ENCODE measurements at places on chromosomes 12 and 14.

GRCh38 chr12:12072064-12072760 lies 1.5 kb downstream of the BCL2L14 start:
- no peaks in the 10 kb centered on the region for H3K36me3 ChIP-seq
- H3K4me1 ChIP-seq, result no peaks in the 10 kb centered on the region
- DNase-seq, result no peak
- H3K4me3 ChIP-seq, result no peak overlapping the region

DNA sequence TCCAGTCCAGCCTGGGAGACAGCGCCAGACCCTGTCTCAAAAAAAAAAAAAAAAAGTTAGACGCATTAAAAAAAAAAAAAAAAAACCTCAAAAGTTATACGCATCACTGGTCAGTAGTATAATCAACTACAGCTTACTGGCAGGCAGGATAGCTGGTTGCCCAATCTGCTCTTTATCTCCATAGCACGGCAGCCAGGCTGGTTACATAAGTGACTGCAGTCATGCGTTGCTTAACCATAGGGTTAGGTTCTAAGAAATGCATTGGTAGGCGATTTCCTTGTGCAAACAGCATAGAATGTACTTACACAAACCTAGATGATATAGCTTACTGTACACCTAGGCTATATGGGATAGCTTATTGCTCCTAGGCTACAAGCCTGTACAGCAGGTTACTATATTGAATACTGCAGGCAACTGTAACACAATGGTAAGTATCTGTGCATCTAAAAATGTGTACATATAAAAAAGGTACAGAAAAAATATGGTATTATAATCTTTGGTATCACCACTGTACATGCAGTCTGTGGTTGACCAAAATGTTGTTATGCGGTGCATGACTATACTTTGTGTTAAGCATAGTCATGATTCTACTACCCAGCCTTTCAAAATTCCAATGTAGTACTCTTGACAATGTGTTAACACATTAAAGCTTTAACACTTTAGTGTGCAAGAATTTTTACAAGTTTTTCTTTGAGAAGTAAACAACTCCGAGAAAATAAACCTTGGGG lies 8.1 kb downstream of the L2HGDH start:
- no peaks in the 10 kb centered on the region for H3K4me1 ChIP-seq
- no peaks in the 10 kb centered on the region for H3K36me3 ChIP-seq
- H3K27ac ChIP-seq, result no peak overlapping the region
- H3K27me3 ChIP-seq, result no peaks in the 10 kb centered on the region
- no peak overlapping the region for H3K4me3 ChIP-seq

DNA sequence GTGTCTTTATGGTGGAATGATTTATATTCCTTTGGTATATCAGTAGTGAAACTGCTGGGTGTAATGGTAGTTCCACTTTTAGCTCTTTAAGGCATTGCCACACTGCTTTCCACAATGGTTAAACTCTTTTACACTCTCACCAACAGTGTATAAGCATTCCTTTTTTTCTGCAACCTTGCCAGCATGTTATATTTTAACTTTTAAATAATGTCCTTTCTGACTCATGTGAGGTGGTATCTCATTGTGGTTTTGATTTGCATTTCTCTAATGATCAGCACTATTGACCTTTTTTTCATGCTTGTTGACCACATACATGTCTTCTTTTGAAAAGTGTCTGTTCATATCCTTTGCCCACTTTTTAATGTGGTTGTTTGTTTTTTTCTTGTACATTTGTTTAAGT lies 142.5 kb downstream of the MSRB3 start:
- H3K27me3 ChIP-seq, result no peaks in the 10 kb centered on the region
- H3K4me3 ChIP-seq, result no peak overlapping the region
- DNase-seq, result no peak
- H3K4me1 ChIP-seq, result no peaks in the 10 kb centered on the region
- H3K27ac ChIP-seq, result no peak overlapping the region
- peaks cover 42% of the 10 kb centered on the region for H3K36me3 ChIP-seq

DNA sequence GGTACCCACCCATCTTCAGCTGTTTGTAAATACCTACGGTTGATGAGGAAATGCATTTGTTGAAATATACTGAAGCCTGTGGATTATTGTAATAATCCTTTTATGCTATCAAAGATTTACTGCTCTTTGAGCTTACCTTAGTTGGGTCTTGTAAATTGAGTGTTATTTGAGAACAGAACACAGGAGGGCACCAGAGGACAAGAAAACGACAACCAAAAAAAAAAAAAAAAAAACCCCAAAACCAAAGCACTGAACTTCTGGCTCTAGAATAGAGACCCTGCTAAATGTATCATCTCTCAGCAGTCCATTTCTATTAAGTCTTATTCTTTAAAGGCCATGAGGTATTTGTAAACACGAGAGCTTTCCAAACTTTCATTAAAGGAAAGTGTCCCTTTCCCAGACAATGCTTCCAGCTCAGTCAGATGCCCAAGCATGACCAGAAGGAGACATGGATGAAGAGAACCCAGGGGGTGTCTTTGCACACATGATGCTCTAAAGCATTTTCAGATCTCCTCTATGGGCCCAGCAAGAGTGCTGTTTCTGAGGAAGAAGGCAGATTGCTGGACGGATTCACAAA lies 763.9 kb downstream of the NRXN3 start:
- H3K36me3 ChIP-seq, result no peaks in the 10 kb centered on the region
- no peaks in the 10 kb centered on the region for H3K27me3 ChIP-seq
- DNase-seq, result no peak

DNA sequence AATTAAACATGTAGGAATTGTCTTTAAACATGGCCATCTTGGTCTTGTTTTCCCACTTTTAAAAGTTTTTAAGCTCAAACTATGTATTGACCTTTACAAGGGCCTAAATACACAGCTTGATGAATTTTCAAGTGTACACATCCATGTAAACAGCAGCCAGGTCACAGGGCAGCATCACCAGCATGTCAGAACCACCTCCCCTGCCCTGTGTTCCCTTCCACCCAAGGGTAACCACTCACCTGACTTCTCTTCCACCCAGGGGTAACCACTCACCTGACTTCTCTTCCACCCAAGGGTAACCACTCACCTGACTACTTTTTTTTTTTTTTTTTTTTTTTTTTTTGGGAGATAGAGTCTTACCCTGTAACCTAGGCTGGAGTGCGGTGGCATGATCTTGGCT lies 4.6 kb downstream of the FBXW8 start:
- no peak for DNase-seq
- H3K4me1 ChIP-seq, result peaks cover 8% of the 10 kb centered on the region
- no peaks in the 10 kb centered on the region for H3K27me3 ChIP-seq
- H3K27ac ChIP-seq, result no peak overlapping the region

GRCh38 chr14:74575507-74575906 lies 36.5 kb downstream of the LTBP2 start:
- no peak for DNase-seq
- peaks cover 75% of the 10 kb centered on the region for H3K4me1 ChIP-seq
- no peak overlapping the region for H3K4me3 ChIP-seq
- peak overlapping the region; percentile 78 for H3K27ac ChIP-seq

DNA sequence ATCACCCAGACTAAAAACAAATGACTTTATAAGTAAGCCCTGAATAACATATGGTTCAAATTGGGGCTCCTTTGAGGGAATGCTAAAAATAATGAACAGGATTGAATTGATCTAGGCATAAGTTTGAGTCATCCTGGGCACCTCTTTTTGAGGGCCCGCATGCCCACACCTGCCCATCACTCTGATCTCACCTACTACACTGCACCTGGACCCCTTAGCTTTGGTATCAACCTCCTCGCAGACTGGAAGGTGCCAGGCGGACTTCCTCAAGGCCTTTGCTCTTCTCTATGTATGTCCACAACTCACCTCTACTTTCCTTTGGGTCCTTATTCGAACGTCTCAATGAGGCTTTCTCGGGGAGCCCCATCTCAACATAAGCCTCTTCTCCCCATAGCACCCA lies 17.2 kb downstream of the NTN4 start:
- no peak for DNase-seq
- H3K27ac ChIP-seq, result no peak overlapping the region
- no peaks in the 10 kb centered on the region for H3K36me3 ChIP-seq
- H3K4me1 ChIP-seq, result no peaks in the 10 kb centered on the region

DNA sequence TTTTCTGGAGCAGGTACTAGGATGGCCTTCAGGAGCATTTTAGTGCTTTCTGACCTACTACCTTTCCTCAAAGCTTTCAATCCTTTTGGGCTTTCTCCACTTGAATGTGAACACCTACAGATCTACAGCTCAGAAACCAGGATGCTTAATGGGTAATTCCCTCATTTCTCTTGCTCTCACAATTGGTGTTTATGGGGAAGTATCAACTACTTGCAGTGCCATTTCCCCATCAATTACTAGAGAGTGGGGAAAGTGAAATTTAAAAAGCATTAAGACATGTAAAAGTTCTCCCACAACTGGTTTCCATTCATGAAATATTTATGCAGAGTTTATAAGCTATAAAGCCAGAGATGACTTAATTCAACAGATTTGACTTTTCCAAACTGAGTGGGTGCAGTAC lies 2.1 kb upstream of the YY1 start:
- H3K27ac ChIP-seq, result no peak overlapping the region
- DNase-seq, result no peak
- H3K4me3 ChIP-seq, result no peak overlapping the region

- no peak for DNase-seq
- no peak overlapping the region for H3K4me3 ChIP-seq
- H3K36me3 ChIP-seq, result no peaks in the 10 kb centered on the region
Observed at GRCh38 chr14:67510121-67510520, 21.6 kb upstream of the TMEM229B start.

DNA sequence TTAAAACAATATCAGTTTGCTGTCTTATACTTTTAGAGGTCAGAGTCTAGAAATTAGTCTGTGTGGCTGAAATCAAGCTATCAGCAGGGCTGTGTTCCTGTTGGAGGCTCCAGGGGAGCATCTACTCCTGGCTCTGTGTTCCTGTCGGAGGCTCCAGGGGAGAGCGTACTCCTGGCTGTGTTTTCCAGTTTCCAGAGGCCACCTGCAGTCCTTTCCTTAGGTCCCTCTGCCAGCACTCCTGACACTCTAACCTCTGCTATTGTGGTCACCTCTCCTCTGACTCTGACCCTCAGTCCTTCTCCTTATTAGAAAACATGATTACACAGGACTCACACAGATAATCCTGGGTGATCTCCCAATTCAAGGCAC lies 1140.7 kb upstream of the TMEM132C start:
- H3K4me3 ChIP-seq, result no peak overlapping the region
- no peak for DNase-seq
- no peaks in the 10 kb centered on the region for H3K27me3 ChIP-seq
- no peaks in the 10 kb centered on the region for H3K4me1 ChIP-seq

DNA sequence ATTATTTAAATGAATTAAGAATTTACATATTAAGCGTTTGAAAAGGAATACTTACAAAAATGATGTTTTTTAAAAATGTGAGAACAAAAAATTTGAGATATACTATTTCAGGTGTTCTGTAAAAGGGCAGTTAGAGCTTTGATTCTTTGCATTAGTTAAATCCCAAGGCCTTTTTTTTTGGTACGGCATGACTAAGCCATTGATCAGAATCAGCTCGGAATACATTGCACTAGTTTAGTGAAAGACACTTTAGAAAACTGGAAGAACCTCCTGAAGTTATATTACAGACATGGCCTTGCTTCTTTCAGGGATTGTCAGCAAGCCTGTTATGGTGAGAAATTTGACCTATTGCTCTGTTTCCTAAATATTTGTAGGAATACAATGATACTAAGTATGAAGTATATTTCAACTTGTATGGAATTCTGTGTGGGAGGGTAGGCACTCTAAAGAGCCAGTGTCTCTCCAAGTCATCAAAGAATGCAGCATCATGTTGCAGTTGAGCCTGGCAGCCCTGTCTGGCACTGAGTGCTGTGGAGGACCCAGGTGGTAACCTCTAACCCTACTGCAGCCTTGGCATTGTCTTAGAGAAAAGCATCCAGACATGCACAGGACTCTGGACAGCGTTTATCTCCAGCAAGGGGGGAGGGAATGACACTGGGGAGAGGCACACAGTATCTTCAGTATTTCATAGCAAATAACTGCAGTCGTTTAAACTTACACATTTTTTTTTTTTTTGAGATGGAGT lies 1.5 kb downstream of the KLC1 start:
- DNase-seq, result no peak
- H3K4me3 ChIP-seq, result peak overlapping the region; percentile 83
- H3K27ac ChIP-seq, result peak overlapping the region; percentile 99

GRCh38 chr12:4855121-4855924 lies 54.4 kb upstream of the KCNA1 start:
- no peak overlapping the region for H3K27ac ChIP-seq
- no peaks in the 10 kb centered on the region for H3K27me3 ChIP-seq
- peaks cover 8% of the 10 kb centered on the region for H3K4me1 ChIP-seq

DNA sequence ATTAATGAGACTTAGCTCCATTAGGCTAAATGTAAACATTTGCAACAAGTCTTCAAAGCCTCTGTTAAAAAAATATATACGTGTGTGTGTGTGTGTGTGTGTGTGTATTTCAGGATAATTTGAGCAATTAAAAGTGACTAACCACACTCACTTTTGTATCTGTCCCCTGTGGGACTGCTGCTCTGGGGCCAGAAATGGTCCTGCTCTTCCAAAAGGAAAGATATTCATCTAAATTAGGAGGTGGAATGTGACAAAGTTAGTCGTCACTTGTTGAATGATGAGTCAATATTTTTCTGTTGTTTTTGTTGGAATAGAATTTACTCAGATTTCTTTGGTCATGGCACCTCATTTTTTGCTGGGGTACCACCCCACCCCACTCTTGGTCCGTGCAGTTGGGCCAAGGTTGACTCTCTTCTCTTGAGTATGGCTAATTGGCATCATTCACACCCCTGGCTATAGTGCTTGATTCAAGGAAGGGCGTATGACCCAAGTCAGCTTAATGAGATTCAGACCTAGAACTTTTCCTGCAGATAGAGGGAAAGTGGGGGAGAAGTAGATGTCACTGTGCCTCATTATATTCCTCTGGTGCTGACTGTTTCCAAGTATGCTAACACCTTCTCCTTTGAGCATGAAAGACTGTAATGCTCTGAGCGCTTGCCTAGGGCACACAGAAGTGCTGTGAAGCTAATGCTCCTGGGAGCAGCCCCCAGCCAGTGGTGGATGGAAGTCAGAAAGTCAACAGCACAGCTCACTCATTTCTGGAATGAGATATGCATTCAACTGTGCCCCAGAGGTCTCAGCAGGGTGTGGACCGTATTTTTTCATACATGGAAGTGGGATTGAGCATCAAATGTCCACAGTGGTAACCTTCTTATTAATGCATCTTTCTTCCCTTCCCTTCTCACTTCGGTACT lies 577.0 kb upstream of the TBX3 start:
- no peaks in the 10 kb centered on the region for H3K36me3 ChIP-seq
- DNase-seq, result no peak
- H3K4me3 ChIP-seq, result no peak overlapping the region

GRCh38 chr12:130642856-130643255 lies 73.2 kb downstream of the RIMBP2 start:
- no peak overlapping the region for H3K4me3 ChIP-seq
- no peaks in the 10 kb centered on the region for H3K36me3 ChIP-seq
- H3K27ac ChIP-seq, result no peak overlapping the region
- no peaks in the 10 kb centered on the region for H3K27me3 ChIP-seq
